ENCODE measurements at places on chromosomes 11 and 22.
A peak's percentile ranks its signal among the peaks of the same experiment; 100 is the strongest.

GRCh38 chr22:45731798-45732495 is 60.3 kb downstream of the ATXN10 start:
- H3K36me3 ChIP-seq = peaks cover 16% of the 10 kb centered on the region
- no peak for DNase-seq
- H3K27me3 ChIP-seq = no peaks in the 10 kb centered on the region
- no peak overlapping the region for H3K27ac ChIP-seq
- H3K4me3 ChIP-seq = no peak overlapping the region

DNA sequence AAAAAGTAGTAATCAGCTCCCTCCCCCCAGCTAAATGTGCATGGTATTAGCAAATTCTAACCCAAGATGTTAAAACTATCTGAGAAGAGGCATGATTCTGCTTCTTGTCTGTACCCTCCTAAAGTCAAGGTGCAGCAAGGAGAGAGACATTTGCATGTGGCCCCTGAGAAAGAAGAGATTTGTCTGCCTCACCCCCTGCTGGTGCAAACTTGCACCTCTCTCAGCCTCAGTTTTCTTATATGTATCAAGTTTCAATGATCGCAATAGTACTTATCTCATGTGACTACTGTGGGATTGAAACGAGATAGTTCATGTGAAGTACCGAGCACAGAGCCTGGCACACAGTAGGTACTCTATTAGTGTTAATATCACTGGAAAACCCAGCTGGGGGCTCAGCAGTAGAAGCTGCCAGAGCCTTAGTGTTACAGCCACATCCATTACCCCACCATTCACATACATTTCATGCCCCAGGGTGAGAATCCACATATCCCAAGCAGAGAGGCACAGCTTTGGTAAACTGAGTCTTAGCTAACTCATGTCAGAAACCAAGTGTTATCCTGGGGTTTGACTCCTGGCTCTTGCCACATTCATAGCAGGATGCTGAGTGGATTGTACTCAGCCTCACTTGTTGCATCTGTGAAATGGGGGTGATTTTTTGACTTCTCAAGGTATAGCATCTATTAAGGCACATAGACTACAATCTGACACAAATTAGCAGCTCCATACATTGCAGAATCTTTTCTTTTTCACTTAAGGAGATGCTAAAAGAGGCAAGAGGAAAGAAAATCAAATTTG is 24.9 kb downstream of the CD44 start:
- peaks cover 76% of the 10 kb centered on the region for H3K4me1 ChIP-seq
- peak overlapping the region; percentile 59 for H3K4me3 ChIP-seq
- H3K27ac ChIP-seq = peak overlapping the region; percentile 100
- DNase-seq = peak; percentile 53
- peaks cover 16% of the 10 kb centered on the region for H3K36me3 ChIP-seq

GRCh38 chr11:111569476-111569875 is 29.0 kb downstream of the LAYN start:
- no peak overlapping the region for H3K4me3 ChIP-seq
- peaks cover 6% of the 10 kb centered on the region for H3K27me3 ChIP-seq
- H3K4me1 ChIP-seq = no peaks in the 10 kb centered on the region
- no peaks in the 10 kb centered on the region for H3K36me3 ChIP-seq
- DNase-seq = no peak

DNA sequence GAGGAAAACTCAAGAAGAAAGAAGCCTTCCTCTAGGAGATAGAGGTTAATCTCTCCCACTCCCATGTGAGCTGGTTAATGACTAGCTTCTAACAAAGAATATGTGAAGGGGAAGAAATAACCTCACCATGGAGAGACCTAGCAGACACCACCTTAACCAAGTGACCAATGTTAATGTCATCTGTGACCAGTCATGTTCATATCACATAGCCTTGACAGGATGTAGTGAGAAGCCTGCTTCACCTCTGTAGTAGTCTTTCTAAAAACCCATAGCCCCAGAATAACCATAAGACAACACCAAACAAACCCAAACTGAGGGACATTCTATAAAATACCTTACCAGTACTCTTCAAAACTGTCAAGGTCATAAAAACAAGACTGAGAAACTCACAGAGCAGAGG is 21.5 kb upstream of the POU2AF1 start:
- H3K27ac ChIP-seq = peak overlapping the region; percentile 92
- H3K36me3 ChIP-seq = no peaks in the 10 kb centered on the region
- no peaks in the 10 kb centered on the region for H3K27me3 ChIP-seq
- H3K4me3 ChIP-seq = peak overlapping the region; percentile 82
- DNase-seq = no peak

Data from memory B cell (primary cell).